Heart left ventricle (tissue), 16 donors: ENCODE measurements at places on chromosomes 11 and 22.

- DNase-seq, result no peak
Measured at GRCh38 chr11:124887667-124888013, 10.0 kb downstream of the ROBO4 start.

GRCh38 chr11:93735627-93736026 lies 5.7 kb downstream of the TAF1D start:
- DNase-seq, result no peak

DNA sequence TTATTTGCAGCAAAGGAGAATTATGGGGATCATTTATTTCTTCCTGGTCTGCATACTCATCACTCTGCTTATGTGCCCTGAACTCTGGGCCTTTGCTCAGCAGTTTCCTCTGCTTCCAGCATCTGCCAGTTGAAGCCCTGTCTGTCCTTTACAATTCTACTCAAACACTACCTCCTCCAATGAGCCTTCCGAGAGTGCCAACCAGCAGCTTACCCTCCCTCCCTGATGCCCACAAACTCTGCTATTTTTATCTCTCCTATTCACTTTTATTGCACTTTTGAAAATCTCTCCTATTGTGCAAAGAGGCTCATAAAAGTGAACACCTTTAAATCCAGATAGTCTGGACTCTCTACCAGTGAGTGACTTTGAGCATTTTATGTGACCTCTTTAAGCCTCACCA lies 3.6 kb upstream of the ME3 start:
- no peak for DNase-seq

DNA sequence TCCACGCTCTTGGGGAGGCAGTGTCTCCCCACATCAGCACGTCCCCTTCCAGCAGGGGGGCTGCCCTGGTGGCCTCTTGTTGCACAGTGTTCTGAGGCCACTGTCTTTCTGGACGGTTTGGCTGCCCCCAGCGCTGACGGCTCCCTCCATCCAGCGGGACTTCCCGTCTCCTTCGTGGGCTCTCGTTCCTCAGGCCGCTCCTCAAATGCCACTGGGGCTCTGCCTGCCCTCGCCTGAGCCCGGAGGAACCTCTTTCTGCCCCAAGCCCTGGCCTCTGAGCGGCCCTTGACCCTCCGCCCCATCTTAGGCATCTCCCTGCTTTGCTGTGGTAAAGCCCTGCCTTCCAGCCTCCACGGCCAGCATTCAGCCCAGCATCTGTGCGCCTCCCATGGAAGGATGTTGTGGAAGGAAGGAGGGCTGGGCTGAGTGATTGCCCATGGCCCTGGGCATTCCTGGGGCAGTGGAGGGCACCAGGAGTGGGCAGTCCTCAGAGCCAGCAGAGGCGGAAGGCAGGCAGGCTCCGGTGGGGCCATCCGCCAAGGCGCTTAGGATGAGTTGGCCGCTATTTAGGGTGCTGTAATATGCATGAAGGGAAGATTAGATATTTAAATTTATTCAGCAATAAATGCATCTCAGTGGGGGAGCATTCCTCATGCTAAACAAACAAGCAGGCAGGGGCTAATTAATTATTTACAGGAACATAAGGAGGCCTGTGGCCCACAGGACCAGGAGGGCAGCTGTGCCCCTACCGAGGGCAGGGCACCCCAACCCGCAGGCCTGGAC lies 17.8 kb downstream of the OTUB1 start:
- no peak for DNase-seq

DNA sequence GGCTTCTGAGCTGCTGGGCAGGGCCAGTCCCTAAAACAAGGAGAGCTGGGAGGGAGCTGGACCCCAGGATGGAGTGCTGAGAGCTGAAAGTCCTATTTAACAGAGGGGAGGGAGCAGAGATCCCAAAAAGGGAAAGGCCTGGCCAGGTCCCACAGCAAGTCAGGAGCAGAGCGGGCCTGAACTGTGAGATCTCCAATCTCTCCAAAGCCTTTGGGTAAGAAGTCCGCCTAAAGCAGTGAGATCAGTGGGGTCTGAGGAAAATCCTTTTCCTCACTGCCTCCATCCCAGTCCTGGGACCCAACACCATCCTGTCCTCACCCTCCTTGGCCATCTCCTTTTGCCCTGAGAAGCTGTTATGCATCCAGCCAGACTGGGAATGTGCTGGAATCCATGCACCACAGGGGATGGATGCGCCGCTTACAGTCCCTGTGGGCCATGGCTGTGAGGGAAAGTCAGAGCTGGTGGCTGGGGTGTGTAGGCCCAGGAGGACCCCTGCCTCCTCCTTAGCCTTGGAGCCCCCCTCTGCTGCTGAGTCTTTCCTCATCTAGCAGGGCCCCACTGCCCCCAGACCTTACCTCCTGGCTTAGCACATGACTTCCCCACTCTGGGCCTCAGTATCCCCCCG lies 8.6 kb downstream of the LRRC75B start:
- DNase-seq, result no peak
